ENCODE measurements at places on chromosomes 5 and 9. TPM values are rescaled to one million over a fixed set of nuclear protein-coding genes. Genes with fewer than 3 reads are reported as not detected.
A peak's percentile ranks its signal among the peaks of the same experiment; 100 is the strongest.

Gene SLC6A19
- not detected for total RNA-seq

Gene FOXD1
- 17.0 TPM for total RNA-seq

DNA sequence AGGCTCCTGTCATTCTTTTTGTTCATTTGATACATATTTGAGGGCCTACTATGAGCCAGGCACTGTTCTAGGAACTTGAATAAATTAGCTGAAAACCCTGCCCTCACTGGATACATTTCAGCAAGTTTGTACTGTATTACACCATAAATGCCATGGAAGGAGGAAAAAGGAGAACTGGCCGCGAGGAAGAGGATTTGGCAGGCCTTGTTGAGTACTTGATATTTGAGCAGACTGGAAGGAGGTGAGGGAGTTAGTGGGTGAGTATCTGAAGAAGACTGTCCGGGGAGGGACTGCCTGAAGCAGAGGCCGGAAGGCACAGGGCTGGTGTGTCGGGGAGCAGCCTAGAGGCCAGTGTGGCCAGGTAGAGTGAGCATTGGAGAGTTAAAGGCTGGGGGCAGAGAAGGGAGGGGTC lies 4.5 kb downstream of the SNX30 start:
- DNase-seq, result no peak

DNA sequence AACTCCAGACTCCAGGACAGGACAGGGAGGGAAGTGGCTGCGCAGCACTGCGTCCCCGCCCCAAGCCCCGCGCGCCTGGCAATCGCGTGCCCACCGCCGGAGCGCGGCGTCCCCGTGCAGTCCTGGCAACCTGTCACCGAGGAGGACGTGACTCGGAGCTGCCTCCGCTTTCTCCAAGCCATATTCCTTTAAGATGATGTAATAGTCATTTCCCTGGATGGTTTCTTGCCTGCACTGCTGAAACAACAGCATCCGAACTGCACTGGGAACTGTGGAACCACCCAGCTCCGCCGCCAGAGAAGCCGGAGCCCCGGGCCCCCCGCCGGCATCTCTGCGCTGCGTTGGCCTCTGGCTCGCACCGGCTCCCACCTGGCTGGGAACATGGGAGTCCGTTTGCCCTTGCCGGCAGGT lies 34.5 kb downstream of the KCTD16 start:
- DNase-seq, result peak; percentile 81

- DNase-seq, result peak; percentile 84
Measured at GRCh38 chr5:75053304-75054133, 1.2 kb upstream of the GCNT4 start.

Gene AQP7
- total RNA-seq, result 0.59 TPM

GRCh38 chr5:126736141-126736540 lies 40.8 kb upstream of the LMNB1 start:
- DNase-seq, result no peak

DNA sequence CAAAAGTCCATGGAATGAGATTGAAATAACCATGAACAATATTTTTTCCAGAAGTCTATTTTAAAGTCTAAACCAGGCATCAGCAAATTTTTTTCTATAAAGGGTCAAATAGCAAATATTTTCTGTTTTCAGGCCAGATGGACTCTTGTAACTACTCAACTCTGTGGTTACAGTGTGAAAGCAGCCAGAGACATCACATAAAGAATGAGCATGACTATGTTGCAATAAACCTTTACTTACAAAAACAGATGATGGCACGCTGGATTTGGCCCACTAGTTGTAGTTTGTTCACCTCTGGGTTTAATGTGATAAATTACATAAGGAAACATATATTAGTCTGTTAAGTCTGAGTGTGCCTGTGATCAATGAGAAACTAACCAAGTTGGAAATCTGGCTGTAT lies 319.2 kb downstream of the TRPM3 start:
- no peak for DNase-seq

Gene CAVIN4
- 1.4 TPM for total RNA-seq

DNA sequence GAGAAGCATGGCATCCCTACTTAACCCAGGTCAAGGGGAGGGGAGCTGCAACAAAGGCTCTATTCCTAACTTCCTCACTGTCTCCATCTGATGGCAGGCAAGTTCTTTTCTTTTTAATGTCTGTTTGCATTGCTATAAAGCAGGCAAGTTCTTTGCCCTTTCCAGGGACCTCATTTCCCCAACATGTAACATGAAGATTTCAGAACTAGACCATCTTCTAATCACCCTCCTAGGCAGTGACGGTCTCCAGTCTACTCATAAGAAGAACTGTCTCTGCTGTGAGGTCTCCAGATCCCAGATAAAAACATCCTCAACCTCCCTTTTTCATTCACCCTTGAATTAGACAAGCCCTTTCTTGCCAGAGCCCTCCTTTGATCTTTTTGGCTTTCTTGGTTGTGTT lies 42.1 kb downstream of the PPP1R2B start:
- no peak for DNase-seq

- DNase-seq, result no peak
Measured at GRCh38 chr9:110926828-110927487, 111.3 kb downstream of the LPAR1 start.

DNA sequence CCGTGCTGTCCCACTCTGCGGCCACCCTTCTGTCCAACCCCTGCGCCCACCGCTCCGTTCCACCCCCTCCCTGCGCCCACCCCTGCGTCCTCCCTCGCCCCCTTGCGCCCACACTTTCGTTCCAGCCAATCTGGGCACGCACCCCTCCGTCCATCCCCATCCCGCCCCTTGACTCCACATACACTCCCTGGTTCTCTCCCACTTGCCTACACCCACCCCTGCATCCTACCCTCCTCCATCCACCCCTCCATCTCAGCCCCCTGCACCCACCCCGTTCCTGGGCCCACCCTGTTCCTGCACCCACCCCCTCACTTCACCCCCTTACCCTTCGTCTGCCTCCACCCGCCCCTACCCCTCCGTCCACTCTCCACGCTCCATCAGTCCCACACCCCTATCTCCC lies 7.0 kb downstream of the ADAMTS13 start:
- peak; percentile 81 for DNase-seq

Gene ZDHHC11B
- not detected for total RNA-seq

Gene BAAT
- total RNA-seq, result under 0.01 TPM

Gene LCN6
- not detected for total RNA-seq

Gene DAB2
- total RNA-seq, result 277 TPM

GRCh38 chr5:132675936-132676689 lies 2.3 kb downstream of the IL4 start:
- no peak for DNase-seq

Gene TSPAN17
- 26.1 TPM for total RNA-seq

Gene NUTM2F
- not detected for total RNA-seq

Gene DBN1
- total RNA-seq, result 139 TPM

Gene GMCL2
- total RNA-seq, result not detected

GRCh38 chr5:166267907-166268306 lies 2023.5 kb upstream of the WWC1 start:
- no peak for DNase-seq

DNA sequence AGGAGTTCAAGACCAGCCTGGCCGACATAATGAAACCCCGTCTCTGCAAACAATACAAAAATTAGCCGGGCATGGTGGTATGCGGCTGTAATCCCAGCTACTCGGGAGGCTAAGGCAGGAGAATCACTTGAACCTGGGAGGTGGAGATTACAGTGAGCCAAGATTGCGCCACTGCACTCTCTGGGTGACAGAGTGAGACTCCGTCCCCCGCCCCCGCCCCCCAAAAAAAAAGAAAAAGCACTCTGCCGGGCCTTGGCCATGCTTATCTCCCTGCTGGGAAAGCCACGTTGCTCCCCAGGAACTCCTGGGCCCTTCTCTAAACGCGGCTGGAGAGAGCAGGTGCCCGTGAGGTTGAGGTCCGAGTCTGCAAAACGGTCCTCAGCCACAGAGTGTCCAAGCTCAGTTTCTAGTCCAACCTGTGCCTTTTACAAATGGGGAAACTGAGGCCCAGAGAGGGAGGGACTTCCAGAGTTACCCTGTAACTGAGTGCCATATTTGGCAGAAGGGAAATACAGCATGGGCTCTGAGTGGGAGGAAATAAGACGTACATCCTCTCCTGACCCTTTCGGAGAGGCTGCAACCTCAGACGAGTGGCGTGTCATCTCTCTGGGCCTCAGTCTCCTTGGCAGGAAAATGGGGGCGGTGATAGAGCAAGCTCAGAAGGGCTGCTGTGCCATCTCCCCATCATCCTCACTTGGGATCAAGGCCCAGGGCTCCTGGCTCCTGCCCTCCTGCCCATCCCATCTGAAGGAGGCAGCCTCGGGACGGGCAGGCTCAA lies 6.6 kb upstream of the PHYHD1 start:
- peak; percentile 74 for DNase-seq

Gene SLC45A2
- 0.59 TPM for total RNA-seq

DNA sequence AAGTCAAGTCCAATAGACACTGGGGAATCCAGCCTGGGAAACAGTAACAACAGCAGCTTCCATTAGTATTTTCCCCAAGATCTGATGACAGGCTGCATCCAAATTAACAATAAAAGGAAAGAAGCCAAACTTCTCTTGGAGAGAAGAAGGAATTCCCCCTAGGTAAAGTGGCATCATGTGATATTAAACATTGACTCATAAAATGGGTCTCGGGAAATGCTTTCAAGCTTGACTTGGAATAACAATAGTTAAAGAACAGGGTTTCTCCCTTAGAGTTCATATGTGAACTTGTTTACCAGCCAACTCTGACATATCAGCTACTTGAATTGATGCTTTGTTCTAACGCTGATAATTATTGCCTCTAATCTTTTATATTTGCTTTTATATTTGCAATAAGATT lies 45.4 kb downstream of the ENTREP1 start:
- no peak for DNase-seq

- DNase-seq, result no peak
Measured at GRCh38 chr5:126126574-126126973, 296.6 kb upstream of the GRAMD2B start.

- no peak for DNase-seq
Measured at GRCh38 chr5:37918424-37918823, 78.6 kb upstream of the GDNF start.

DNA sequence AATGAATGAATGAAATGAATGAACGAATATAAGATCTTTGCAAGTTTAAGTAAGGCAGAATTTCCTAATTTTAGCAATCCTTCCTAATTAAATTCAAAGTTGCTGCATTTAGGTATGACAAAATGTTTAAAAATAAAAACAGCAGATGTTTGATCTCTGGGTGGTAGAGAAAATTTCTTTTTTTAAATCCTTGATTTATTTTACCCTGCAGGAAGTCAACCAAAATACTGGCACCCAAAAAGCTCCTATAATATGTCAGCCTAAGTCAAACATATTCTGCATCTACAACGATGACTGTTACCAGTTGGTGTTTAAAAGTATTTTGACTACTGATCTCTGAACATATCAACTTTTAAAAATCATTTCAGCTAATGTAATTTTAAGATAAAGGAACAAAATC lies 58.4 kb downstream of the TTC39B start:
- DNase-seq, result no peak

- no peak for DNase-seq
Measured at GRCh38 chr9:37056046-37056920, 22.2 kb upstream of the PAX5 start.

- DNase-seq, result no peak
Measured at GRCh38 chr5:176661676-176662075, 14.4 kb downstream of the TSPAN17 start.

- DNase-seq, result peak; percentile 98
Measured at GRCh38 chr9:136665111-136665703, 2.5 kb downstream of the EGFL7 start.

Gene SLCO6A1
- total RNA-seq, result not detected

DNA sequence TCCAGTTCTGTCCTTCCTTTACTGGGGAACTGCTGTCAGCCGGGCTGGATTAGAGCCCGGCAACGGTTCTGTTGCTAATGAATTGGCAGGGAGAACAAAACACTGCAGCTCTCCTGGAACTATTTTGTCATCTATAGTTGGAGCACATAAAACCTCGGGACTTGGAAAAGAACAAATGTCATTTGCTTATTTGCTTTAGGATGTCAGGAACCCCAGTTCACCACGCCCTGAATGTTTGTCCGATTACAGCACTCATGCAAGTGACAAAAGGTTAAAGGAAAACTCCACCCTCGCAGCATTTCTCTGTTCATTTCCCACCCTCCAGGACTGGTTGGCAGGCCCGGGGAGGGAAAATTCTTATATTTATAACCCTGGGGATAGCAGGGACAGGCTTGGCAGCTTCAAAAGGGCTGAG lies 66.4 kb upstream of the PLPP1 start:
- no peak for DNase-seq

- no peak for DNase-seq
Measured at GRCh38 chr9:95360866-95361265, 43.4 kb upstream of the FANCC start.

DNA sequence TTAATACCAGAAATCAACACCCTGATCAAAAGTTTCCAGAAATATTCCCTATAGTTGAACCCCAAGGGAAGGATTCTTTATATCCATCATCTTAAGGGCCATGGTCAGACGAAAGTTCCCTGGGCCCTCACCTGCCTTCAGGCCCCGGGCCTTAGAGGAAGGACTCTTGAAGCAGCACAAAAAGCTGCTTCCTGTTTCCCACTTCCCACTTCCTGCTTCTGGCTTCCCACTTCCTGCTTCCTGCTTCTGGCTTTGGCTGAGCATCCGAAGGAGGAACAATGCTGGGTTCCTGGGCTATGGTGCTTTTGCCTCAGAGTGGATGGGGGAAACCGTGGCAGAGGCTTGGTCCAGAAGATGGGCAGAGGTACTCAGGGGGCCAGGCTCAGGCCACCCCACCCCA lies 25.8 kb upstream of the DAP start:
- no peak for DNase-seq

- no peak for DNase-seq
Measured at GRCh38 chr5:81549123-81549522, 155.2 kb upstream of the ACOT12 start.

DNA sequence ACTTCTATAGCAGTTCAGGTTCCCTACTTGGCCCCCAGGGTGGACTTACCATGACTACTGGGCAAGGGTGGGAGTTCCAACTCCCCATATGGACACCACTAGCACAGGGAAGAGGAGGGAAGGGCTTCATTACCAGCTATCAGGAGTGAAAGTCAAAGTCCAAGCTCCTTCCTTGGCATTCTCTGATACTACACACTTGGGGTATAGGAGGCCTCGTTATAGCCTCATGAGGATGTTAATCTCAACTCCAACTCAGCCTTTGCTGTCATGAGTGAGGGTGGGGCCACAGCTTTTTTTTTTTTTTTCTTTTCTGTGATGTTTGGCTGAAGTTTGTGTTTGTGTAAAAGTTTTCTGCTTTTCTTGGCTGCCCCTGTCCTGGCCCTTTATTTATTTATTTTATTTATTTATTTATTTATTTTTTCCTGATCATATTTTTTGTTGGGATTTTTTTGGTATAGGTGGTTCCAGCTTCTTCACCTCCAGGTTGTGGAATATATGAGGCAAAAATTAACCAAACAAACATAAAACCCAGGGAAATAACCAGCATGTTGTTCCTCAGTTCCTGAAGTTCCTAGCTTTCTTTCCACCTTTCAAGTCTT lies 8.7 kb downstream of the GARIN3 start:
- no peak for DNase-seq

DNA sequence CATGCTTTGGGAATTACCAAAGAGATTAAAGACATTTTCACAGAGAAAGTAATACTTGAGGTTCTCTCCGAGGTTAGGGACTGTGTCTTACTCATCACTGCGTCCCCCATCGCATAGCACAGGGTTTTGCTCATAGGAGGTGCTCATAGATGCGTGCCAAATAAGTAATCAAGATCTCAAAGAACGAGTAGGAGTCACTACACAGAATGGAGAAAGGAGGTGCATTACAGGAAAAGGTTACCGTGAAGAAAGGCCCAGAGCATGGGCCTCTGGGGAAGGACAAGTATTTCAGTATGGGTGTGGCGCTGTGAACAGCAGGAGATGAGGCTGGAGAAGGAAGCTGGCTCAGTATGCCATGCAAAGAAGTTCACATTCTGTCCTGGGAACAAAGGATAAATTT lies 182.4 kb downstream of the ACTL7B start:
- DNase-seq, result peak; percentile 74

GRCh38 chr9:15295761-15296405 lies 11.1 kb downstream of the TTC39B start:
- peak; percentile 85 for DNase-seq

Gene SPATA6L
- 0.72 TPM for total RNA-seq

All from osteoblast (primary cell).